H9 (cell line): ENCODE measurements at places on chromosomes 11 and 22. TPM values are rescaled to one million over a fixed set of nuclear protein-coding genes. Genes with fewer than 3 reads are reported as not detected.

ARHGAP42 gene
- 35.5 and 39.1 TPM in 2 replicates for total RNA-seq

IL17REL gene
- total RNA-seq: 0.11 and 0.20 TPM in 2 replicates

SERPIND1 gene
- not detected in 2 replicates for total RNA-seq

MOV10L1 gene
- total RNA-seq: not detected in 2 replicates

VWA5A gene
- 15.6 and 16.5 TPM in 2 replicates for total RNA-seq

OR8K1 gene
- total RNA-seq: not detected in 2 replicates

TREH gene
- total RNA-seq: not detected in 2 replicates

NAALAD2 gene
- 1.8 and 2.1 TPM in 2 replicates for total RNA-seq

YAP1 gene
- total RNA-seq: 124 TPM in 2 replicates

TMA7B gene
- not detected in 2 replicates for total RNA-seq

C11orf65 gene
- total RNA-seq: 0.55 and 0.66 TPM in 2 replicates
